Type B pancreatic cell (in vitro differentiated cells): ENCODE measurements at places on chromosomes 13 and 19. TPM values are rescaled to one million over a fixed set of nuclear protein-coding genes. Genes with fewer than 3 reads are reported as not detected.
A peak's percentile ranks its signal among the peaks of the same experiment; 100 is the strongest.

C19orf33 gene
- total RNA-seq, result 46.8 and 270 TPM in 2 replicates

GRCh38 chr13:27186295-27186694, 14.7 kb upstream of the USP12 start:
- no peaks in the 10 kb centered on the region for H3K4me1 ChIP-seq
- H3K4me3 ChIP-seq, result no peak overlapping the region
- DNase-seq, result no peak
- H3K27me3 ChIP-seq, result no peaks in the 10 kb centered on the region
- H3K27ac ChIP-seq, result no peak overlapping the region

GRCh38 chr13:30789166-30789862, 54.0 kb downstream of the ALOX5AP start:
- H3K27me3 ChIP-seq, result peaks cover 5% of the 10 kb centered on the region
- DNase-seq, result no peak
- H3K4me3 ChIP-seq, result no peak overlapping the region
- H3K4me1 ChIP-seq, result peaks cover 21% of the 10 kb centered on the region
- H3K36me3 ChIP-seq, result no peaks in the 10 kb centered on the region

RAB8A gene
- 86.9 and 98.7 TPM in 2 replicates for total RNA-seq

DNA sequence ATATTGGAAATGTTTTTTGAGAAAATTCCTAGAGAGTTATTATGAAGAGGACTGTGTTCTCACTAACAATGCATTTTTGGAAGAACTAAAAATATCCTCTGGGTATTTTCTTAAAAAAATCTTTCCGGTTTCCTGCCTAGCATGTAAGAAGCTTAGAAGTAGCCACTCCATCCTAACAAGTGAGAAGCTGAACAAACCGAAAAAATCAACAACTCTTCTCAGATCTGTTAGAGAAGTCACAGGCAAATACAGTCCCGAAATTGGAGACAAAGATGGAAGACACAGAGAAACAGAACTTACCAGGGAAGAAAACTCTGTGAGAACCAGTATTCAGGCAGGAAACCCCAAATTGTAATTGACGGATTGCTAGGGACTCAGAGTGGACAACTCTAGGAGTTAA, 173.0 kb downstream of the KLF12 start:
- H3K4me1 ChIP-seq, result peaks cover 6% of the 10 kb centered on the region
- no peak for DNase-seq
- H3K27ac ChIP-seq, result no peak overlapping the region
- no peaks in the 10 kb centered on the region for H3K27me3 ChIP-seq

FCER2 gene
- total RNA-seq, result not detected in 2 replicates

DNA sequence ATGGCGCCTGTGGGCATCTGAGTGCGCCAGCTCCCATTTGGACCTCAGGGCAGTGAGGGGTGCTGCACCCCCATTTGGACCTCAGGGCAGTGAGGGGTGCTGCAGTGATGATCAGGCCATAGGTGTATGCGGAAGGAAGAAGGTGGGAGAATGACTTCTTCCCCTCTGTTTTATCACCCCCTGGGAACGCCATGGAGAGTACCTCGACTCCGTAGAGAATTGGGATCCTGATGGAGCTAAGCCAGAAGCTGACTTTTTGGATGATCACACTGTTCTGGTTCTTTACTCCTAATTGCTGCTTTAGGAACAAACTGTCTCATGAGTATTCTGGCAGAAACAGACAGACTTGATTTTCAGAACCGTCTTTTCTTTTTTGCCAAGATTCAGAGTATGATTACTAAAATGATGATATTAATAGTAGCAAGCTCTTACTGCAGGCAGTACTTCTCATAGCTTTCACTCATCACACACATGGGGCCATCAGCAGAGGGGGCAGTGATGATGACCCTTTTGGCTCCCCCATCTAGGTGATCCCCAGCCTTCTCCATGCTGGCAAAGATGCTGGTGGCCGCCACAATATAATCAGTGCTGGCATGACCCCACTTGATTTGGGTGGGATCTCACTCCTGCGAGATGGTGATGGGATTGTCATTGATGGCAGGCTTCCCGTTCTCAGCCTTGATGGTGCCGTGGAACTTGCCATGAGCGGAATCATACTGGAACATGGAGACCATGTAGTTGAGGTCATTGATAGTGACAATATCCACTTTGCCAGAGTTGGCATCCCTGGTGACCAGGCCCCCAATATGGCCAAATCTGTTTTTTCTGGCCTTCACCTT, 10.3 kb upstream of the UBAC2 start:
- no peak overlapping the region for H3K27ac ChIP-seq
- no peak overlapping the region for H3K4me3 ChIP-seq
- H3K36me3 ChIP-seq, result no peaks in the 10 kb centered on the region

- H3K4me3 ChIP-seq, result no peak overlapping the region
- DNase-seq, result no peak
- no peaks in the 10 kb centered on the region for H3K27me3 ChIP-seq
- no peaks in the 10 kb centered on the region for H3K36me3 ChIP-seq
- H3K27ac ChIP-seq, result no peak overlapping the region
Measured at GRCh38 chr13:58992478-58993042, 1171.2 kb downstream of the DIAPH3 start.

DNA sequence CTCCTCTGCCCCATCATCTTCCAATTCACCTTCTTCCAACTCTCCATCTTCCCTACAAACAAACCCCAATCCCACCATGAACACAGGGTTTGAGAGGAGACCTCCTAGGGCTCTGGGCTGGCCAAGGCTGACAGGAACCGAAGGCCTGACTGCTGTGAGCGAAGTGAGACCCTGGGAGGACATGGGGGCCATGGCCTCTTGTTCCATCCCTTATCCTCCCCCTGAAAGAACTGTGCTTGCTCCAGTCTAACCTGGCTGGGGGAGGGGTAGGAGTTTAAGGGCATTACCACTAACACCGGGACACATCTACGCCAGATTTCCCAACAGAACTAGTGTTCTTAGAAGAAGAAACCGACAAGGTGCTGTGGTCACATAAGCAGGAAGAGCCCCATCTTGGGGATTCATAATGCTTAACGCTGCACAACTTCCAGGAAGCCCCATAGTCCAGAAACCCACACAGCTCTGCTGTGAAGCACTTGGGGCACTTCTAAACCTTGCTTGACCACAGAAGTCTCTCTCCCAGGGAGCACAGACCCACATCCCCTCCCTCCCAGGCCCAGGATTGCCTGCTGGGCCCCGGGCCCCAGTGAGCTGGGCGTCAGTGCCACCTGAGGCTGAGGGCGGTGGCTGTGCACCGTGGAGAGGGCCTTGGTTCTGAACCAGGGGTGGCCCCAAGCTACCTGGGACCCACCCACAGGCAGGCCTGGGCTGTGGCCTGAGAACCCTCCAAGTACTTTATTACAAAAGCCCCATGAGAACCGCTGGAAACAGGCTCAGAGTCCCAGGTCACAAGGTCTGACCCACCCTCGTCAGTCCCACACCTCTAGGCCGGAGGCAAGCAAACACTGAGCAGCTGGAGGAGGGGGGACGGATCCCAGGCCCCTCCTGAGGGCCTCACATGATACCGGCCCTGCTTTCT, 18.8 kb downstream of the ZC3H4 start:
- H3K4me3 ChIP-seq, result peak overlapping the region; percentile 18
- H3K36me3 ChIP-seq, result peaks cover 29% of the 10 kb centered on the region
- H3K4me1 ChIP-seq, result peaks cover 41% of the 10 kb centered on the region
- H3K27ac ChIP-seq, result peak overlapping the region; percentile 99
- no peak for DNase-seq
- no peaks in the 10 kb centered on the region for H3K27me3 ChIP-seq

LRRC4B gene
- 0.38 and 21.7 TPM in 2 replicates for total RNA-seq

GRCh38 chr19:5183616-5184015, 157.0 kb downstream of the PTPRS start:
- no peaks in the 10 kb centered on the region for H3K36me3 ChIP-seq
- H3K27ac ChIP-seq, result no peak overlapping the region
- peaks cover 10% of the 10 kb centered on the region for H3K27me3 ChIP-seq
- no peak overlapping the region for H3K4me3 ChIP-seq

DNA sequence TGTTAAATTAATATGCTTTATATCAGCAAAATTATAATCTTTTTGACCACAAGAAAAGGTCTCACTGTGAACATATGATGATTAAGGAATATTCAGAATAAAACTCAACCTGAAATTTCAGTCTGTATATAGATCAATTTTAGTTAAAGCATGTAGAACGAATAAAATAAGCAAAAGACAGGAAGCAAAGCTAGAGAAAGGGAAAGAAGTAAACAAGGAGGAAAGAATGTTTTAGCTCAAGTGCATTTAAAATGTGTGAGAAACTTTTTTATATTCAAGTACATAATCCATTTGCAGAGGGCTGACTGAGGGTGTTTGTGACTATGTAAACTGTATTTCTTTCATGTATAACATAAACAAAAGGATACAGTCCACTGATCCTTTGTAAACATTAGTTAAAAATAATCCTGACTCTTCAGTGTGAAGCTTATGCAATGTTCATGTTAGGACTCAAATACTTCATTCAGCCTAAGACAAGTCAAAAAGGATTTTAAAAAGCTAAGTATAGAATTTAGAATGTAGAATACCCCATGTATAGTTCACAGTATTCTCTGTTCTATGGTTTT, 472.1 kb downstream of the DIAPH3 start:
- DNase-seq, result no peak
- peaks cover 5% of the 10 kb centered on the region for H3K36me3 ChIP-seq
- H3K27me3 ChIP-seq, result no peaks in the 10 kb centered on the region
- H3K4me1 ChIP-seq, result peaks cover 20% of the 10 kb centered on the region

DNA sequence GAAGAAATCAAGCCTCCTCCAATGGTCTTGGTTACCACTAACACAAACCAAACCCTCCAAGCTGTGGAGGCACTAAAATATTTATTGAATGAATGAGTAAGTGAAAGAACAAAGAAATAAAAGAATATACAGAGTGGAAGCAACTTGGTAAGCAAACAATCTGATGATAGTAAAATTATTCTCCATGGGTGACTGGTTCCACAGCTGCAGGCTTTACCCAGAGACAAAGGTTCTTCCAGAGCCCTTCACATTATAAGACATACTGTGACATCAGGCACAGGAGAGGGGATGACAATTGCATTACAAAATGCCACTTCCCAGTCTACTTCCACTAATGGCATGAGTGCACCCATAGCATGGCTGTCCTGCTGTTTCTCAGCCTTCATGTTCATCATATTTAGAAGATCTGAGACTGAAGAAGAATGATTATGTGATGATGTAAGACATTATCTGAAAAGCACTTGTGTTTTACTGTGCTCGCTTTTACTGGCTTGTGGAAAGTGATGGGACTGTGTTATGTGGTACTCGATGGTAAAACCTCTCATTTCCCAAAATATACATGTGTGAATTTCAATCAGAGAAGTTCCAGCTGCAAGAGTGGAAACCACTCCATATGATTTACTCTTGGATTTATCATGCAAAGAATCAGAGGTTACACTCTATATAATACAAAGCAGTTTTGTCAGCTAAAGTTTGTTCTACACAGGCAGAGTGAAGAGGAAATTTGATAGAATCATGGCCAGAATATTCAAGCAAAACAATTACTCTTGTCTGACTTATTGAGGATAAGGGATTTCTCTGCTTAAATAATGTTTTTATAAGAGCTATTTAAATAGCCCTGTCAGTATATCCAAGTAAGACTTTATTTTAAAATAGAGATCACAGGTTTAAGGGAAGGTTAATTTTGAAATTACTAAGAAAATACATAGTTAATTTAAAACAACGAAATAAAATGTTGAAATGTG, 220.2 kb upstream of the NBEA start:
- no peak for DNase-seq
- no peaks in the 10 kb centered on the region for H3K36me3 ChIP-seq
- H3K4me3 ChIP-seq, result no peak overlapping the region
- no peaks in the 10 kb centered on the region for H3K27me3 ChIP-seq

DNA sequence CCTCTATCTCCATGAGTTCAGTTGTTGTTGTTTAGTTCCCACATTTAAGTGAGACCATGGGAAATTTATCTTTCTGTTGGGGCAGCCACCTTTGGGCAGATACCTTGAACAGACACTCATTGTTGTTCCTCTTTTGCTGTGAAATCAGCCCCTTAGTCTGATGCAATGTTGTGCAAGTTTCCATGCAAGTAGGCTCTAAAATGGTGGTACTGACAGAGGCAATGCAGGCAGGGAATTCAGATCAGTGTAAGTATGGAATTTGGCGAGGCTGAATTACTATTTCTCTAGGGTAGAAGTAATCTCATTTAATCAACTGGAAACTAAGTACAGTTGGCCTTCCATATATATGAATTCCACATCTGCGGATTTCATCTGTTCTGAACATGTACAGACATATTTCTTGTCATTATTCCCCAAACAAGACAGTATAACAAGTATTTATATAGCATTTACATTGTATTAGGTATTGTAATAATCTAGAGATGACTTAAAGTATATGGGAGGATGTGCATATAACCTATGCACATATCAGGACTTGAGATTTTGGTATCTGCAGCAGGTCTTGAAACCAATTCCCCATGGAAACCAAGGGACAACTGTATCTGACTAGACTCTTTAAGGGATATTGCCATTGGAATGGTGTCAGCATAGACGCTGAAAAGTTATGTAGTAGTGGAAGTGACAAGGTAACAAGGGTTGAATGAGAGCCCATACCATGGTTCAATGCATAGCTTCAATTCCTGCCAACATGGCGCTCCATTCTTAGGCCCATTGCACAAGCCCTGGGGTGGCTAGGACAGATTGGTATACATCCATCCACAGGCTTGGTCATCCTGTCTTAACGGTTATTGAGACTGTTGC, 281.5 kb upstream of the HTR2A start:
- no peak overlapping the region for H3K27ac ChIP-seq
- H3K4me1 ChIP-seq, result peaks cover 6% of the 10 kb centered on the region
- no peaks in the 10 kb centered on the region for H3K36me3 ChIP-seq
- no peak overlapping the region for H3K4me3 ChIP-seq
- no peak for DNase-seq

COLGALT1 gene
- 69.7 and 73.7 TPM in 2 replicates for total RNA-seq

DNA sequence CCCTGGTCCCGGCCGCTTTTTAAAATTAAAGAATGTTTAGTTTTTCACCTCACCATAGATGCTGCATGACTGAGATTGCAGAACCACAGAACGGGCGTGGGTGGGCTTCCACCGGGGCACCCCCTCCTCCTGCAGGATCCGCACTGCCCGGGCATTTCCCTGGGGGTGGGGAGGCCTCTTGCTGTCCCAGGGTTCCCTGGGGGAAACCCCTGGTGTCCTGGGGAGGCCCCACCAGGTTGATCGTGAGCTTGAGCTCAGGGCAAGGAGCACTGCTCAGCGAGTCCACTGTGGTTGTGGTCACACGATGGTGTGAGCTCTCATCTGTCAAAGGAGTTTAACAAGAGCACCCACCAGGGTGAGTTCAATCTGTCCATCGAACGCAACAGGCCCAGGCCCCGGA, 11.4 kb upstream of the TCF3 start:
- no peak overlapping the region for H3K27ac ChIP-seq
- H3K4me3 ChIP-seq, result no peak overlapping the region
- peaks cover 13% of the 10 kb centered on the region for H3K4me1 ChIP-seq
- H3K36me3 ChIP-seq, result no peaks in the 10 kb centered on the region

GRCh38 chr19:32397671-32398101, 7.9 kb upstream of the DPY19L3 start:
- no peaks in the 10 kb centered on the region for H3K36me3 ChIP-seq
- H3K27ac ChIP-seq, result peak overlapping the region; percentile 73
- H3K4me1 ChIP-seq, result peaks cover 19% of the 10 kb centered on the region
- no peaks in the 10 kb centered on the region for H3K27me3 ChIP-seq
- DNase-seq, result no peak

KCNC3 gene
- total RNA-seq, result 9.5 and 11.2 TPM in 2 replicates

KRTDAP gene
- total RNA-seq, result 0.80 and 2.0 TPM in 2 replicates

- no peaks in the 10 kb centered on the region for H3K27me3 ChIP-seq
- no peak for DNase-seq
- no peak overlapping the region for H3K4me3 ChIP-seq
- H3K4me1 ChIP-seq, result peaks cover 20% of the 10 kb centered on the region
- H3K27ac ChIP-seq, result no peak overlapping the region
Measured at GRCh38 chr13:104295537-104295936, 1229.3 kb upstream of the SLC10A2 start.
